ENCODE measurements at places on chromosomes 7 and 10.

GRCh38 chr7:14381936-14382335 lies 392.5 kb upstream of the ETV1 start:
- DNase-seq: no peak

DNA sequence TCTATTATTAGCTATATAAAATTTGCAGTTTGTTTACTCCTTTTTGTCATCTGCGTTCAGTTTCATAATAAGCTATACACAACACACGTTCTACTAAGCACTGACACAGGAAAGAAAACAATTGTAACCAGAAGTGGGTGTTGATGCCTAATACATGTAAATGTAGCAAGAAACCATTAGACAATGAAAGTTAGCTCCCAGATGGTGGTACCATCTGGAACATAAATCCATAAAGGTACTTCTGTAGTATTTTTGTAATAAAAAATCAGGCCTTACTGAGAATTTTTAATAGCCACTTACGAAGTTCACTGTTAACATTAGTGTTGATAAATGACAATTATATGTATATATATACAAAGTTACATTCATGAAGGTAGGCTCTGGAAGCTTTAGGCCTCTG lies 194.7 kb downstream of the KCND2 start:
- DNase-seq: no peak

DNA sequence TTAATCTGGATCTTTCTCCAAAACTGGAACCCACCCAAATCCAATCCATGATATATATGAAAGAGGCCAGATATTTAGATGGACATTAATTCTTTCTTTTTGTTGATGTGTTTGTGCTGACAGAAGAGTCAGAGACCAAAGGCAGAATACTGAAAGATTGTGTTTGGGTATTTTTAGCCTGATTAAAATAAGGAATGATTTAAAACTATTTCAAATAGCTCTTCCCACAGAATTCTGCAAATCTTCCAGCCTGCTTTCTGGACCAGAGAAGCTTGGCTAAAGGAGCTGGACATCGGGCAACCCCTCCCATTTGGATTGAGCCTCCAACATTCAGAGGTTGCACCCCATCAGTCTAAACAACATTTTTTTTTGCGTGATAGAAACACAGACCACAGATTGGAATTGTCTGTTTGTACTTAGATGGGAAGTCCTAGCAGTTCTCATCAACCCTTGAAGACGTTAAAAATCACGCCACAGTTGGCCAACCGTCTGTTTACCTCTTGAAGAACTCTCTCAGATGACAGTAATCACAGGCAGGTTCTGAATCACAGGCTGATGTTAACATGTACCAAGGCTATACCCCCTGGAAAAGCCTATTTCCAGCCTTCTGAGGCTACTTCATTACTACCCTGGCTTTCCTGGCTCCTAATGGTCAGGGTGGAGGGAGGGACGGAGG lies 155.2 kb upstream of the NRP1 start:
- DNase-seq: no peak

DNA sequence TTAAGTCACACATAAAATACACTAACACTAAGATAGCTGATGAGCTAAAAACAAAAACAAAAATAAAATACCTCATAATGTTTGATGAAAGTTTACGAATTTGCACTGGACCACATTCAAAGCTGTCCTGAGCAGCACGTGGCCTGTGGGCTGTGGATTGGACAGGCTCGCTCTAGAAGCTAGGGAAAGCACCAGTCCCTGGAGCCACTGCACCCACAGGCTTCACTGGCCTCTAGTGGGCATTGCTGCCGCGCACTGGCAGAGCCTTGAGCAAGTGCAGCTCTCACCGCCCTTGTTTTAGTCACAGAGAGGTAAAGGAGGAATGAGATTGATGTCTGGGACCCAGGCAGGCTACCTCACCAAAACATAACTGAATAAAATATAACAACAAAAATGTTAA lies 67.6 kb downstream of the PAX2 start:
- no peak for DNase-seq

GRCh38 chr7:100546926-100547800 lies 8.2 kb downstream of the AGFG2 start:
- no peak for DNase-seq

DNA sequence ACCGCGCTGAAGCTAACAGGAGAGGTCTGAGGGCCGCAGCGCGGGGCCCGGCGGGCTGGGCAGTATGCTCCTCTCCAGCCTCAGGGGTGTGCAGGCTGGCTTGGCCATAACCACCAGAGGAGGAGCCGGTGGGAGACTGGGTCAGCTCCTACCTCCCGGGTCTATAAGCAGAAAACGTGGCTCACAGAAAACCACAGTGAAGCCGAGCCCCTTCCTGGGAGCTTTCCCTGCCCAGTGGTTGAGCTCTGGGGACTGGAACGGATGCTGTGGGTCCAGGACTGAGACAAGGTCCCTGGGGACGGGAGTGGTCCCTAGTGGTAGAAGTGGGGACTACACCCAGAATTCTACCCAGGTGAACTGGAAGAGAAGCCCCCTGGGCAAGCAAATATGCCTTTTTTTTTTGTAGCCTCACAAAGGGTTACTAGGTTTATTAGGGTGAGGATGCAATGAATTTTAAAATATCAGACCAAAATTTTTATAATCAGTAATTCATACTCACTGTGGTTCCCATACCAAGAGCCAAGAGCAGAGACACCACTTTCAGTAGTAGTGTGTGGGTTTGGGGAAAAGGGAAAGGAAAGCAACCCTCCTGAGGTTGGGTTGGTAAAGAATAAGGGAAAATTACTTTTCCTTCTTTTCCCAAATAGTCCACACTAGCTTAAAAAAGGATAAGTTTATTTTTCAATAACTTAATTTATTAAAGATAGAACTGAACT lies 67.9 kb upstream of the PRKCQ start:
- peak; percentile 62 for DNase-seq

DNA sequence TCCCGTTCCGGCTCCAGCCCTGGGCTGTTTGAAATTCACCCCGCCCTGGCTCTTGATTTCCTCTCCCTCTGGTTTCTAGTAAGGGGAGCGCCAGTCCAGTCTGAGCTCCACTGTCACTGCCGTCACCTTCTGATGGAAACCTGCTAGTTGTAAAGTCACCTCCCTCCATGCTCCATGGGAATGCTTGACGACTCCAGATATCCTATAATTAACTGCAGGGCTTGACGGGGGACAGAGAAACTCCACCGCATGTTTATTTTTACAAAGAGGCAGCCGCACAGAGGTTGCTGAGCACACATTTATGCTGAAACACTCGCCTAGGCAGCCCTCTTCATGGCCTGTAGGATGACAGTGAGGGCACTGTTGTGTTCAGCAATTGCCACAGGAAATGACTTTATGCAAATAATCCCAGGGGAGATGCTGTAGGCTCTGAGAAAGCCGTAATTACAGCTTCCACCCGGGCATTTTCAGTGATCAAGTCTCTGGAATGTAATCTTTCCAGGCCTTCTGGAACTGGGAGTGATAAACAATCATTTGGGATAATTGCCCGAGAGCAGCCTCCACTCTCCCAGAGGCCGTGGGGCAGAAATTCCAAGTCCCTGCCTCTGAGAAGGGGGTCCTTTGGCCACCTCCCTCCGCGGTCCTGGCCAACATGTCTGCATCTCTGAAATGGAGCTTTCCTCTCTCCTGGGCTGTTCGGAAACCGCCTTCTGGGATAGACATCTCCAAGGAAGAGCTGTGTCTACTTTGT lies 300.5 kb downstream of the KLF6 start:
- no peak for DNase-seq

DNA sequence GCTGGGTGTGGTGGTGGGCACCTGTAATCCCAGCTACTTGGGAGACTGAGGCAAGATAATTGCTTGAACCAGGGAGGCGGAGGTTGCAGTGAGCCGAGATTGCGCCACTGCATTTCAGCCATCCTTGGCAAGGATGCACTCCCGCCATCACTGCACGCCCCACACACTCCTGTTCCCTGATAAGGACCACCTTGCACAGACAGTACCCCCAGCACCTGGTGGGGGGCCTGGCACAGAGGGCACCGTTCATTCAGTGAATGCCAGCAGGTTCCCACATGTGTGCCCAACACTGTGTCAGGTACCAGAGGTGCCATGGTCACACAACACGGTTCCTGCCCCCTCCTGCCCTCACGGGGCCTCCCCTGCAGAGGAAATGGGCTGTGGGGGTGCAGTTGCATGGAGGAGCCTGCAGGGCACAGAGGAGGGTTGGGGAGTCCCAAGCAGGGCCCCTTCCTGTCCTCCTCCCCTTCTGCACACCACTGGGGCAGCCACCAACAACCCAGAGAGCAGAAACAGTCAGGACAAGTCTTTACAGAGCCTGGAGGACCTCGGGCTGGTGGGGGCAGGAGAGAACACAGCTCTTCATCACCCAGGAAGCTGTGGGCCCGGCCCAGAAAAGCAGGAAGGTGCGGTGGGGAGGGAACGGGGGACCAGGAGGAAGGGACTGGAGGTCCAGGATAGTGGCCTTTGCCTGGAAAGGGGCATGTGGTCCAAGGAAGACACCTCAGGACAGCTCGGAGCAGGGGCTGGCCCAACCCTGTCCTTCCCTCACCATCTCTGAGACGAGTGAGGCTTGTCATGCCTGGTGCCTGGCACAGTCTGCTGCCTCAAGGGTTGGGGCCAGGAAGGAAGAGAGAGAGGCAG lies 7.1 kb downstream of the CRYGN start:
- no peak for DNase-seq

- no peak for DNase-seq
Observed at GRCh38 chr7:87596136-87596535, 4.5 kb downstream of the ABCB1 start.

- DNase-seq: no peak
Observed at GRCh38 chr7:139960157-139960556, 102.6 kb downstream of the PARP12 start.

- no peak for DNase-seq
Observed at GRCh38 chr7:85065306-85065705, 121.5 kb downstream of the SEMA3D start.

- no peak for DNase-seq
Observed at GRCh38 chr7:48116043-48116442, 27.0 kb downstream of the UPP1 start.

Data from stimulated activated CD4-positive, alpha-beta T cell treated with anti-CD3 and anti-CD28 coated beads, Interleukin-4, amount 100 ng/mL, for 4 hours (primary cell).